ENCODE measurements at places on chromosomes 3 and 15.

- no peak for DNase-seq
Measured at GRCh38 chr15:79160211-79160610, 69.6 kb upstream of the RASGRF1 start.

DNA sequence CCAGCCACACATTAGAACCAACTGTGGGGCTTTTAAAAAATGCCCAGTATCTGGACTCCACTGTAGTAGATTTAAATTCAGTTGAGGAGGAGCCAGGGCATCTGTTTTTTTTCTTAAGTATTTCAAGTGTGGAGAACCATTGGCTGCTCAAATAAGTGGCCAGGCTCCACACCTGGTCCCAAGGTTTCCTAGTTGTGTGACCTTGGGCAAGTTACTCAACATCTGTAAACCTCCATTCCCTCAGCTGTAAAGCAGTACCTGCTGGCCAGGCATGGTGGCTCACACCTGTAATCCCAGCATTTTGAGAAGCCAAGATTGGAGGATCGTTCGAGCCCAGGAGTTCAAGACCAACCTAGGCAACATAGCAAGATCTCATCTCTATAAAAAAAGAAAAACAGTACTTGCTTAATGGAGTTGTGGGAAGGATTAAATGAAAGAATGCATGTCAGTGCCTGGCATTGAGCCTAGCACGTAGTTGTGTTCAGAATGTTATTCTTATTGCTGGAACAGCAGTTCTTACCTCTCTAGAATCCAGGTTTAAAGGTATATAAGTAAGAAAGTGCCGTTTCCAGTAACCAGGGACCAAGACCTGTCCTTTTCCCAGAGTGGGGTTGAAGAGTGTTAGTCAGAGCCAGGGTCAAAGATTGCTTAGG lies 2.0 kb downstream of the PPP1R14D start:
- DNase-seq, result no peak

- no peak for DNase-seq
Measured at GRCh38 chr3:169678122-169678521, 14.6 kb upstream of the MECOM start.

- no peak for DNase-seq
Measured at GRCh38 chr3:55147856-55148720, 220.2 kb upstream of the LRTM1 start.

GRCh38 chr15:92636908-92637481 lies 18.6 kb downstream of the FAM174B start:
- DNase-seq, result no peak

GRCh38 chr15:48176957-48177356 lies 1.1 kb downstream of the MYEF2 start:
- DNase-seq, result no peak

DNA sequence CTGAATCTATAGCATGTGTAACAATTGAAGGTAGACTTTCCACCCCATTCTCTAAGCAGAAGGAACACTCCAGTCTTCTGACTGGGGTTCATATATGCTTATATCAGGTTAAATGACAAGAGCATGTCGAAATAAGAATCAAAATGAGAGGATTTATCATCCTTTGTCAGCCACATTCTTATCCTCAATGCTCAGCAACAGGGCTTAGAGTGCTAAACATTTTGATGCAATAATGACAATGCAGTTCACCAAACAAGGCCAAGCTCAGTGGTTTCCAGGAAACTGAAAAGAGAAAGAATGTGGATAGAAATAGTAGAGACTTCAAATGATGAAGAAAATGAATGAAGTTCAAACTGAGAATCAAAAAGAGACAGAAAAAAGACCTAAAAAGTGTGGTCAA lies 78.0 kb downstream of the FSIP1 start:
- DNase-seq, result no peak

DNA sequence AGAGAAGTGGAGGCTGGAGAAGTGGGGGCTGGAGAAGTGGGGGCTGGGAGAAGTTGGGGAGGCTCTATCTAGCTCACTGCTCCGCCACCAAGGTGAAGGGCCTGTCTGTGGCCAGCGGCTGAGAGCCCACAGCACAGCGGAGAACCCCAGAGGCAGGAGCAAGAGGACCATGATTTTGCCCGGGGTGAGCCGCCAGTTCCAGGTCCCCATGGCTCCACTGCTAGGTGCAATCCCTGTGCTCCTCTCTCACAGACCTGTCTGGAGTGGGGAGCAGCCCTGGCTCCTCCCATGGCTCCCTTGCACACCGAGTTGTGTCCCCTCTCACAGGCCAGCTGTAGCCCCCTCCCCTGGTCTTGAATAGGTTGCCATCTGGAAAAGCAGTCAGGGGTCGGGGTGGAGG lies 4.7 kb upstream of the NRROS start:
- DNase-seq, result no peak

DNA sequence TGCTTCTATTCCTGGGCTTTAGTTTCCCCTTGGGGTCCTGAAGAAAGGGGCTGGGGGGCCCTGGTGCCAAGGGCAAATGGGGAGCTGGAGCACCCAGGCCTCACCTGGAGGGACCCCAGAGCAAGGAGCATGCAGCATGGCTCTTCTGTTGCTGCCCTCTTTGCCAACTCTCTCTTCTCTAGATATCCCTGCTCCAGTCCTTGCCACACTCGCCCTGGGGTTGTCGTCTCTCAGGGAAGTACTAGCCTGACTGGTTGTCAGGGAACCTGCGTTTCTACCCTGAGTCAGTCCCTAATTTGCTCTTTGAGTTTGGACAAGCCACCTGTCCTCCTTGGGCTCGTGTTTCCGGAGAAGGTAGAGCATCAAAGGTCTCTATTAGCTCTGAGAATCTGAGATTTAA lies 63.7 kb upstream of the UBE2Q2 start:
- no peak for DNase-seq

DNA sequence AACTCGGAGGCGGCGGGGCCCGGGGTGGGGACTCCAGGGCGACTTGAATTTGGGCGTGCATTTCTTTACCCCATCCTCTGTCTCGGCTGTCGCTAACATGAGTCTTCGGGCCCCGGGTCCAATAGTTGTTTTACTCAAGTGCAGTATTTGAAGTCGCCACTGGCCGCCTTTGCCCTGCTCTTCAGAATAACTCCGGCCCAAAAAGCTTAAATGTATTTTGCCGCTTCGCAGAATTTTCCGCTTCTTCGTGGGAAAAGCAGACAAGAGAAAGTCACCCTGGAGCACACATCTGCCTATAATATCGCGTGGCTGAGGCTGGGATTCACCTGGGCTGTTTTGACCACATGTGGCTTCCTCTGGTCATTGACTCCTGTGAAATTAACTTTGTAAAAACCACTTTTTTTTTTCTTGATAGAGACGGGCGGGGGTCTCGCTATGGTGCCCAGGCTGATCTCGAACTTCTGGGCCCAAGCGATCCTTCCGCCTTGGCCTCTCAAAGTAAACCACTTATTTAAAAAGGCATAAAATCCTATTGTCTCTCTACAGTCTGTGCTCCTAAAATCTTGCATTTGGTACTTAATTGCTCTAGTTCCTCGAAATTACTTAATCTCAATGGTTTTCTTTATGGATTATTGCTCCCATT lies 676 bp downstream of the CNOT10 start:
- no peak for DNase-seq

DNA sequence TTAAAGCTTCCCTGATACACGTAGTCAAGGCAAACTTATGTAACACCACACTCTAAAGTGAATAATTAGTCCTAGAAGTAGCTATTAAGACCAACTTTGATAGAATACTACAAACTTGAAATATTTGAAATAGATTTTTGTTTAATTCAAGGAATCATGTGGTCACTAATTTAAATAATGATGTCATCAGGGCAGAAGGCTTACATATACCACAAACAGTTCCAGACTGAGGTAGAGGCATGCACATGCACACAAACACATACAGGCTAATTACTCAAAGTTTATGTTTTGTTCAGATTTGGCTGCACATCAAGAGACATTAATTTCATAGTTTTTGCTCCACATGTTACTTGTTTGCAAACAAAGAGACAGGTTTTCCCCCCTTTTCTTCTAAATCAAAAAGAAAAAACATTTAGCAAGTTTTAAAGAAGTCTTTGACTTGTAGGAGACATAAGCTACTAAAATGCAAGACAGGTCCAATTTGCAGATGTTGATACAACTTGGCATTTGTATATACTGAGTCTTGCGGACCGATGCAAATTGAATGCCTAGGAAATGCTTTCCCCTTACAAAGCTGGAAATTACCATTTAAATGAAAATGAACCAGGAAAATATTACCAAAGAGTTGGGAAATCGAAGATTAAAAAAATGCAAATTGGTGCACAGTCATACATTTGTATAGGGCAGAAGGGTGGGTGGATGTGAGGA lies 594.8 kb downstream of the MAGI1 start:
- DNase-seq, result peak; percentile 45

GRCh38 chr3:78697426-78697825 lies 1070.4 kb downstream of the ROBO1 start:
- peak; percentile 35 for DNase-seq

DNA sequence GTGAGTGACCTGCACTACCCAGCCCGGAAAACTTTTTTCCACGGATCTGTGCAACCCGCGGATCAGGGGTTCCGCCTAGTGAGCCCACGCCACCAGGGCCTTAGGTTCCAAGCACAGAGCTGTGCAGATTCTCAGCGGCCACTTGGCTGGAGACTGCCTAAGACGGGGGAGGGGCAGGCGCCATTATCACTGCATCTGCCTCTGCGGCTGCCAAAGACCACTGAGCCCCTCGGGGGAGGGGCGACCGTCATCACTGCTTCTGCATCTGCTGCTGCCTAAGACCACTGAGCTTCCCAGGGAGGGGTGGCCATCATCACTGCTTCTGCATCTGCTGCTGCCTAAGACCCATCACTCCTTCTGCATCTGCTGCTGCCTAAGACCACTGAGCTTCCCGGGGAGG lies 460.2 kb downstream of the OCA2 start:
- DNase-seq, result peak; percentile 51

DNA sequence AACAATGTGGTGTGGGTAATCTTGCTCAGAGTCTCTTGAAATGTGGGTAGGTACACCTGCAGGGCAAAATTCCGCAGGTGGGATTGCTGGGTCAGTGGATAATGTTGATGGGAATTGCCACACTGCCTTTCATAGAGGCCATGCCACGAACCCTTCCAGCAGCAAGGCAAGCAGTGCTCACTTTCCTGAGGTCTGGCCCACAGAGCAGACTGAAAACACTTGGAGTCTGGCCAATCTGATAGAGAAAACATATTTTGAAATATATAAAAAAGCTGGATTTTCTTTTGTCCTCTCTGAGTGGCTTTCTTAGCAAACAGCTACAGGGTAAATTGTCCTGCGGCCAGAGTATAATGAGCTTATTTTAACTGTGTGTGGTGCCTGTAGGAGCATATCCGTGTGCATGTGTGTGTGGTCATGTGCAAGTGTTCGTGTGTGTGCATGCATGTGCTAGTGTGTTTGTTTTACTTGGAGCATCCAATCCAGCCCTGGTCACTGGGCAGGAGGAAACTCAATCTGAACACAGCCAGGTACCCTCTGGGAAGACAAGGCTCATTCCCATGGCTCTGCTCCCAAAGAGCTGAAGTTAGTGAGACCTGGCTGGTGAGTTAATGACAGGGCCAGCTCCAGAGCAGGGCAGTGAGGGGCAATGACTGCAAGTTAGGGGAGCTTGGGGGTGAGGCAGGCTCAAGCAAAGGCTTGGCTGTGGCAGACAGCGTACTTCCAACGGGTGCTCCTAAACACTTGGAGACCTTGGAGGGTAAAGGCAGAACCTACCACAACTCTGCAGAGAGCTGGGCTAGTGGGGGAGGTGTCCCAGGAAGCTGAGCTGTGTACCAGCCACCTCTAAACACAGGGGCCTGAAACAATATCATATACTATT lies 91.3 kb downstream of the PLXNA1 start:
- DNase-seq, result peak; percentile 50

- no peak for DNase-seq
Measured at GRCh38 chr3:187519428-187519890, 150.7 kb downstream of the SST start.

DNA sequence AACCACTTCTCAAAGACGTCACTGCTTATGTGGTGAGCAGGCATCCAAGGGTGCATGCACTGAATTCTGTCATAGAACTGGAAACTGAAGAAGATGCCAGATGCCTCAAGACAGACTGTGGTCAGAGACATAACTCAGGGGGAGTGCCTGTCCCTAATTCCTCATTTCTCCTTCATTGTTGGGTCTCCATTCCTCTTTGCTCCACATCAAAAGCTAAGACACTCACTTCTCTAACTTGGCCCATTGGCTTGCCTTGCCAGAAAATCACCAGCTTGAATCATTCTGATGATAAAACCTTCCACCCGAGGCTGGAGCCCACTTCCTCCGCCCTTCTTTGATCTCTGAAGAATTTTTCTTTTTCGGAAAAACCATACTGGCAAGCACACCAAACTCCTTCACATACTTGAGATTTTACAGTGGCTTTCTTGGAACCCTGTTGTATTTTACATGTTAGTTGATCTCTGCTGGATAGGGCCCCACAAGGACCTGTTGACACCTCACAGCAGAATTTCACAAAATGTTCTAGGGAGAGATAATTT lies 69.9 kb downstream of the COL8A1 start:
- DNase-seq, result no peak

DNA sequence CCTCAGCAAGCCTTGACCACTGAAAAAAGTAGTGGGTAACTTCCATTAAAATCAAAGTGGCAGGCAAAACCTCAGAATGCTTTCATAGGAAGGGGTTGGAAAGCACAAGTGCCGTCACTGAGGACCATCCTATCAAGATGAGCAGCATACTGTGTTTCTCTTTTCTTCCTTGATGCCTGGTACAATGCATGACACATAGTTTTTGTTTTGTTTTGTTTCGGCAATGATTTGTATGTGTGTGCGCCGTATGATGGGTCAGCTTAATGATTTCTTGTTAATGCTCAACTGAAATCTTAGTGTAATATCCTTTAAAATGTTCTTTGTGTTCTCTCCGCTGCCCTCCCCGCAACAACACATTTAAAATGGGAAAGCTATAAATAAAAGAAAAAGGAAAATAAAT lies 476.4 kb upstream of the KCNMB2 start:
- no peak for DNase-seq

- no peak for DNase-seq
Measured at GRCh38 chr3:33355611-33356010, 78.4 kb downstream of the FBXL2 start.

- DNase-seq, result no peak
Measured at GRCh38 chr3:174072675-174073074, 675.1 kb downstream of the NLGN1 start.

DNA sequence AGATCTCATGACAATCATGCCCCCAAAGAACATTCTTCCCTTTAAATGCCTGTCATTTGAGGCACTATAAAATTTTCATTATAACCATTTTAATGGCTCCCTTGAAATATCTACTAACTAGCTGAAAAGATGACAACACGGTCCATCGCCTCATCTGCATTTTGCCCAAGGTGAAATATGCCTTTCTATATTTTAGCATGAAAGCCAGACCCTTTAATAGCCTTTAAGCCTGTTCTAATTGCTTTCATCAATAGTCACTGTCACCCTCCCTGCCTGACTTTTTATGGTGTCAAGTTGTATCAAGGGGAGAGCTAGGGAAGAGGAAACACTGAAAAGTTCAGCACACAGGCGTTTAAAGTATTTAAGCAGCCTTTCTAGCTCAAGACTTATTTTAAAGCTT lies 144.1 kb upstream of the PRICKLE2 start:
- no peak for DNase-seq

DNA sequence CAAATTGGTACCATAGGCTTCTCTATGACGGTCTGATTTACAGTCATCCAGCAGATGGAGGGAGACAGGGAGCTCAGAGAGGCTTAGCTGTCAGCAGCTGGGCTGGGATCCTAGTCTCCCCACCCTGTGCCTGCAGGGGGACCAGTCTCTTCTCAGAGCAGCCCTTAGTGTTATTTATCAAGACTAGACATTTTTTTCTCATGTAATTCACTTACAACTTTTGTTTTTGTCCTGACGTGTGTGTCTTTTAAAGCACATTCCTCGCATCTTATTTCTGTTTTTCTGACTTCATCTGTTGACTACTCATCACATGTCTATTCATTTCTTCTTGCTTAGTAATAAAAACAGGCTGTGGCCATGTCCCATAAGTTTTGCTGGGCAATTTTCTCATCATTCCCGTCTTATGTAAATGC lies 116.1 kb downstream of the KLF13 start:
- peak; percentile 49 for DNase-seq
